Hindlimb muscle (tissue), 1 donor: ENCODE measurements at places on chromosomes 5 and 9.

DNA sequence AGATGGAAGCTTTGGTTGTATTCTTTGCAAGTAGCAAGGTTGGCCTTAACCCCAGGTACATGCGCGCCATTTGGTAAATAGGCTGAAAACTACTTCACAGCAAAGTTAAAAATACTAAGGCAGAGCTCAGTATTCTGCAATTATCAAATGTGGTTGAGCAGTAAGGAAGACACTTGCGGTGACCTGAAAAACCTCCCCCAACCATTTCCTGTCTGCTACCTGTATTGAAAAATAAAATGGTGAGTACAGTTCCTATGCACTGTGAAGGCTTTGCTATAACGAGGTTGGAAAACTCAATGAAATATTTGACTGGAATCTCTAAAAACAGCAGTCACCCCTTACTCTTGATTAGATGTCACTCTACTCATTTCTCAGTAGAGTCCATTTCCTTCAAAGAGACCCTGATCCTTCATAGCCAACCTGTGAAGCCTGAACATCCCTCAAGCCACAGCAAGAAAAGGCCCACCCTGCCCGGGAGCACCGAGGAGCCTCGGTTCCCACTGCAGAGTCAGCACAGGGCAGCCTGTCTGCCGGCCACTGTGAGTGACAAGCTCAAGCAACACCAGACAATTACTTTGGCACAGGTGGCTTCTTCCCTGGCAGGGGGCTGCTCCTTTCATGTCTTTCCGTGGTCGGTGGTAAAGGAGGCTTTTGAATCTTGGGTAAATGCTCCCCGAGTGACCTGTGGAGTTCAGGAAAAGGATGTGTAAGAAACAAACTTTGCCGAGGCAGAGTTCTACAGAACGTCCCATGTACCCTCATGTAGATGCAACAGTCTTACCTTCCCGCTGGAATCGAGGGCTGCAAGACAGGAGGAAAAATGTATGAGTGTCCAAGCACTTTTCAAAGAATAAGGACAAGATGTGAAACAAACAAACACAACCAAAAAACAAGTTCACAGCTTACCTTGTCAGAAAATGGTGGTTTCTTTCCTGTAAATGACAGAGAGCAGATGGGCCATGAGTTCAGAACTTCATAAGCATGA, 29.6 kb downstream of the C5orf58 start:
- DNase-seq = no peak

GRCh38 chr5:101390151-101390908, 487.2 kb upstream of the ST8SIA4 start:
- DNase-seq = peak; percentile 36

DNA sequence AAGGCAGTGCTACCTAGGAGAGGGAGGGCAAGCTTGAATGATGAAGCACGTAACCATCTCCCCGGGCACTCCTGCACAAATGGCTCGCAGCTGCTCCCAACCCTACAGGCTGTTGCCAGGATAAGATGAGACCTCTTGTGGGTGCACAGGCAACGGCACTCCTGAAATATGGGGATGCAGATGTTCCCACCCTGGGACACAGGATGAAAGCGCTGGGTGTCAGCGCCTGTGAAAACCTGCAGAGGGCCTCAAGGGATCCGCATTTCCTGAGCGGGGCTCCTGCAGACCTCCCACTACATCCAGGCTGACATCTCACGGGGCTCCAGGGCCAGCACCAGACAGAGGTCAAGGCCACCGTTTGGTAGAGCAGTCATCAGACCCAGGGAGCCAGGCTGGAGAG, 60.7 kb downstream of the SMIM23 start:
- DNase-seq = no peak

DNA sequence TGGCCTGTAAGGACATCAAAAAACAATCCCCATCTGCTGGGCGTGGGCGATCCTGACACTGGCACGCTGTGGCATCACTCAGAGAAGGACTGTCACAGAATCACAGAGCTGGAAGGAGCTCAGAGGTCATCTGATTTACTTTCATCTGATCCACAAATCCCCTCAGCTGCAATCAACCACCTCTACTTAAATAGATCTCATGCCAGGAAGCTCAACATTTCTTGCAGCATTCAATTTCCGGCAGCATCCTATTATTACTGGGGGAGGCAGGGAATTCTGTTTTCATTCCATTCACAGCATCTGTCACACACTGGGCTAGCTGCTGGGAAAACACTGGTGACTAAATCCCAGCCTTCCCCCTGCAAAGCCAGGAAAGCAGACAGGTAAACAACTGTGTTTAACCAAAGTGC, 38.3 kb downstream of the RETREG1 start:
- no peak for DNase-seq

GRCh38 chr9:129231022-129231739, 53.1 kb upstream of the IER5L start:
- no peak for DNase-seq

GRCh38 chr5:149682532-149683075, 47.5 kb upstream of the PPARGC1B start:
- DNase-seq = no peak

DNA sequence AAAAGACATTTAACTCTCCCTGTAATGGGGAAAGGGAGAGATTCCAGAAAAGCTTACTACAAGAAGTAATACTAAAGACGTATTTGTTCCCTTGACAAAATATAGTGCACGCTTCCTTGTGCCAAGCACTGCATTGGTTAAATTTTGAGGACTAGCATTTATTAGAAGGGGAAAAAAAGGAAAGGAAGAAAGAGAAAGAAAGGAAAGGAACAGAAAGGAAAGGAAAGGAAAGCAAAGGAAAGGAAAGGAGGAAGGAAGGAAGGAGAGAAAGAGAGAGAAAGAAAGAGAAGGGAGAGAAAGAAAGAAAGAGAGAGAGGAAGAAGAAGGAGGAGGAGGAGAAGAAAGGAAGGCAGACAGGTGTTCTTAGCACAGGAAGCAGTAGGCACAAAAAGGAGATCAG, 110.1 kb upstream of the CDH6 start:
- DNase-seq = no peak

DNA sequence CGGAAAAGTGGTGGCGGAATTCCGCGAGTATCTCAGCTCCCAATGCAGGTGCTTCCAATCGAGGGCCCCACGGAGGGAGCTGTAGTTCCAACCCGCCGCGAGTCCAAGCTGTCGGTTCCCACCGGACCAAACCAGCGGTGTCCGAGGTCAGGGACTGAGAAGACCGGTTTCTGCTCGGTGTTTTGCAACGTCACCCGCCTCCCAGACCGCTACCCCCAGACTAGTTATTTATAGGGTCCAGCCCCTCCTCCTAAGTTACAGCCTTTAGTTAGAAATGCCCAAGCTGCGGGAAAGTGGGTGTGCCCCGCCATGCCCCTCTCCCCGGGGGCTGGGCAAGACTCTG, 677 bp upstream of the MYORG start:
- peak; percentile 11 for DNase-seq

DNA sequence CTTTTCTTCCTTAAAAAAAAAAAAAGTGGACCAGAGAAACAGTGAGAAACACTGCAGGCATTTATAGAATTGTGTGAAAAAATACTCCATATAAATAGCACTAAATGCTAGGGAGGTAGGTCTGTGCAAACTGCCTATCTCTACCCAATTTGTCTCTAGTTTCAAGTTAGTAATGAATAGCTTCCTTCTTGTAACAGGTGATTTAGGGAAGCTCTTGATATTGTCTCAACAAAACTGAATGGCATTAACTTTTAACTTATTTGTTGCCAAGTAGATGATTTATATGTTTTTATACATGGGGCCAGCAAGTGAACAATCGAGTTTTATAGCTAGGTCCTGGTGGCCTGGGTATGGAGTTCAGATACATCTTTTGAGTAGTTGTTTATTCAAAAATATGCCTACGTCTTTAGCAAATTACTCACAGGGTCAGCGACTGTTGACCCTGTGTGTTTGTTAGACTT, 283.6 kb downstream of the NR3C1 start:
- DNase-seq = no peak

DNA sequence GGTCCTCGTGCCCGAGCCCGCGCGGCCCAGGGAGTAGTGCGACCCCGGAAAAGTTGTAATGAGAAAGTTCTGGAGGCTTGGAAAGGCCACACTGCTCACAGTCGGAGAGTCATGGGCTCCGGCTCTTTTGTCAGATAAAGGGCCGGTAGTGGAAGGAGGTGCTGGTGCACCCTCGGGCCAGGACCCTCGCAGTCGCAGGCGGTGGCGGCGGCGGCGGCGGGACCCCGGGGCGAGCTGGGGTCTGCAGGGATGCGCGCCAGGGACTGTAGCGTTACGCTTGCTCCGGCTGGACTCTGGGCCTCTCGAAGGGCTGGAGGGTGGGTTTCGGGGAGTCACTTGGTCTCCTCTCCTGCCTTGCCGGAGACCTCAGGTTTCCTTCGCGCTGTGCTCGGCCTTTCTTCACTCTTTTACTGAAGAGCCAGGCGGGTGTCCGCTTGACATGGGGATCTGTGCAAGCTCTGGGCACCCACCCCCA, 1.5 kb downstream of the RORB start:
- no peak for DNase-seq

- no peak for DNase-seq
Observed at GRCh38 chr5:177334781-177335700, 16.4 kb downstream of the LMAN2 start.

DNA sequence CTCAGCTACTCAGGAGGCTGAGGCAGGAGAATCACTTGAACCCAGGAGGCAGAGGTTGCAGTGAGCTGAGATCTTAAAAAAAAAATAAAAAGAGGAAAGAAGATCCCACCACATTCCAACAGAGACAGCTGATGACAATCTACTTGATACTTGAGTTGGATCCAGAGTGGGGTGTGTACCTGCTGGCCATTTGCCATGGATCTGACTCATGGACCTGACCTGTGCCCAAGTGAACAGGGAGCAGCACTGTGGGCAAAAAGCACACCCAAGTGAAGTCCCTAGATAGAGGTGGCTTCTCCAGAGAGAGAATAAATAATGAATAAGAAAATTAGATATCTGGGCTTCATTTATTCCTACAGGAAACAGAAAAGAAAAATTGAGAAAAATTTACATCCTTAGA, 81.2 kb upstream of the MIER3 start:
- no peak for DNase-seq

DNA sequence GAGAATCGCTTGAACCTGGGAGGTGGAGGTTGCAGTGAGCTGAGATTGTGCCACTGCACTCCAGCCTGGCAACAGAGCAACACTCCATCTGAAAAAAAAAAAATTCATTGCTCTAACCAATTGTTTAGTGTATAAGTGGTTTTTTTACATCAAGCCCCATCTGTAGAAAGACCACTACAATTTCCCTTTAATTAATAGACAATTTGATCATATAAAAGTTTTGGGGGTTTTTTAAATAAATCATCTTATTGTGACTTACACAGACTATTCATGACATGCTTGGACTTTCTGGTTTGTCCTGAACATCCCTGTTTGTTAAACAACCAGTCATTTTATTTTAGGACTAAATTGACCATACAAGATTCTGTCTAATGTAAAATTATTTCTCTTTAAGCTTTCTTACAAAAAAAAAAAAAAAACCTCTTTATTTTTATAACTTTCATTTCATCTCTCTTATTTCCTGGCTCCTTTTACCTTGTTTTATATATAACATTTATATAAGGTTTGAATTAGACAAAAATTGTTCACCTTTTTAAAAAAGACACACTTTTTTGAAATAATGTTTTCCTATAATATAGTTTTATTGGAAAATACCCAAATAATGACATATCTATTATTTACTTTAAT, 9.8 kb upstream of the FANCC start:
- DNase-seq = no peak

- no peak for DNase-seq
Observed at GRCh38 chr5:177126771-177127170, 6.8 kb upstream of the NSD1 start.

DNA sequence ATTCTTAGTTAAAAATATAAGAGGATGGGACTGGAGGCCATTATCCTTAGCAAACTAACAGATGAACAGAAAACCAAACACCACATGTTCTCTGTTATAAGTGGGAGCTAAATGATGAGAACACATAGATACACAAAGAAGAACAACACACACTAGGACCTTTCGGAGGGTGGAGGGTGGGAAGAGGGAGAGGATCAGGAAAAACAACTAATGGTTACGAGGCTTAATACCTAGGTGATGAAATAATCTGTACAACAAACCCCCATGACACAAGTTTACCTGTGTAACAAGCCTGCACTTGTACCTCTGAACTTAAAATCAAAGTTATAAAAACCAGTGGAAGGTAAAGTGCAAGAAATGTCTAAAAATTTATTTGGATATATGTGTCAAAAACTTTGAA, 1047.4 kb upstream of the C9orf72 start:
- no peak for DNase-seq

GRCh38 chr5:159027504-159027903, 72.2 kb downstream of the EBF1 start:
- no peak for DNase-seq

GRCh38 chr5:85140471-85140870, 755.8 kb upstream of the EDIL3 start:
- no peak for DNase-seq

DNA sequence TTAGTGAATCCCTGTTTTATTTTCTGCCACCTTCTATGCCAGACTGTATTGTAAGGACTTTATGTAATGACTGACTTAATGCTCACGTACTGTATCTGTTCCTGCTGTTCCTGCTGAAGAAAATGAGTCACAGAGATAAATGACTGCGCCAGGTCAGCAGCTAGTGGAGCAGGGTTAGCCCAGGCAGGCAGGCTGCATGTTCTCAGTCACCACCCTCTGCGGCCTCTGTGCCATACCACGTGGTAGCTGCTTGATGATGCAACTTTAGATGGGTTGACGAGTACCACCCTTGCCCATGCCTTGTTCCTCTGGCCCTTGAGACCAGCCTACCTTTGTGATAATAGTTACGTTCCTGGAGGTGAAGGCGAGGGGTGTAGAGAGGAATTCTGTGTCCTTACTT, 161.9 kb downstream of the TRIO start:
- no peak for DNase-seq

- DNase-seq = no peak
Observed at GRCh38 chr5:172534229-172535107, 80.1 kb upstream of the SH3PXD2B start.

- no peak for DNase-seq
Observed at GRCh38 chr5:79590396-79590999, 21.7 kb upstream of the TENT2 start.

DNA sequence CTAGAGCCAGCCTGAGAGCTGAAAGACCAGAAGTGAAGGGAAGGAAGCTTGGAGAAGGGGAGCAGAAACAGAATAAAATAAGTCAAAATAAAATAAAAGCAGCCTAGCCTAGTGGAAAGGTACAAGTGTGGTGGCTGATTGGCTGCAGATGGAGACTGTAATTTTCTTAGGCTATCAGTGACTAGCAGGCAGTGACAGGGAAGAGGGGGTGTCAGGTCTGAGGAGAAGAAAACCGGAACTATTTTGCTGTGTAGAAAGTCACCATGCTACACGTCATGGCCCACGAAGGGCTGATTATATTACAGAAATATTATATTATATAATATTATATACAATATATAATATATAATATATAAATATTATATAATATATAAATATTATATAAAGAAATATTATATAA, 98.1 kb upstream of the TAF11L2 start:
- no peak for DNase-seq

DNA sequence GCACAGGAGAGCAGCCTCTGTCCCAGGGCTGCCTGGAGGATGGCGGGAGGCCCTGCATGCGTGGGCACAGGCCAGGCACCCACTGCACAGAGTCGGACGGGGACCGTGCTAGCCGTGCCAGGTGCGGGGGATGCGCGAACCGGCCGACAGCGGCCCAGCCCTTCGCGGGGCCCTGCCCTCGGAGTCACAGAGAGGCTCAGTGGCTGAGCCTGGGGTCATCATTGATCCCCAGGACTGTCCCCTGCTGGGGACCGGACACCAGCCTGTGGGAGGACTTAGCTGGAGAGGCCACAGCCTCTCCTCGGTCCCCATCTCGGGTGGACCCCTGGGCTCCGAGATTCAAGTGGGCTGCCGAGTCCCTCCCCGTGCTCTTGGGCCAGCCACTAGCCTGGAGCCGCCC, 19.1 kb upstream of the LAMC3 start:
- DNase-seq = no peak

- no peak for DNase-seq
Observed at GRCh38 chr5:175701797-175702196, 43.9 kb downstream of the HRH2 start.
